ENCODE measurements at places on chromosomes 12 and 14.

DNA sequence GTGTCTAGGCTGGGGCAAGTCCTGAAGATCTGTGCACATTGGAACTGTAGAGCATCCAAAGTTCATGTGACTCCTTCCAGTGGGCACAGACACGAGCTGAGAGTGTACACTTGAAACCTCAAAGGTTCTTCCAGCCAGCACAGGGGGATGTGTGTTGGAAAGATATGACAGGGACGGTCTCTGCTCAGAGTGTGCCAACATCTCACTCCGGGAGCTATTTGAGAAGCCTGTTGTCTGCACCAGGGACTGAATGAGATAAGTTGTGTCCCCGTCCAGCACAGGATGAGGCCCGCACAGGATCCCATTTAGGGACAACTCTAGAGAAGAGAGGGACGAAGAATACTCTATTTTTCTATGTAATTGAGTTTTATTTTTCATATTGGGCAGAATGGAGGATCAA, 136.3 kb downstream of the SNAPC1 start:
- no peak for DNase-seq

GRCh38 chr12:117485984-117486839, 124.8 kb upstream of the NOS1 start:
- DNase-seq: no peak

DNA sequence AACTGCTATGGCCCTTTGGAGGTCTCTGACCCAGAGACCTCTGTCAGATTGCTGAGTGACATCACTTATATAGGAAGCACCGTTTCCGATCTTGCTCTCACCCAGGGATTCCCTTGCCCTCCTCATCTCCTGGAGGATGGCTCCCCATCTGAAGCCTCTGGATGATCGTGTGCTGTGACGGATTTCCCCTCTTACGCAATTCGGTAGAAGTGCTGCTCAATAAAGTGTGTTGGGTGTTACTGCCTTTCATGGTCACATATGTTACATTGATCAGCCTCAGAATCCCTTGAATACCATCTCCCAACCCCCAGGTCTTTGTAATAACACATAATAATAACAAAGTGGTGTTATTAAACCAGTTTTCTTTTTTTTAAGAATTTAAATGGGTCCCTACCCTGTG, 107.3 kb upstream of the CLEC14A start:
- no peak for DNase-seq

DNA sequence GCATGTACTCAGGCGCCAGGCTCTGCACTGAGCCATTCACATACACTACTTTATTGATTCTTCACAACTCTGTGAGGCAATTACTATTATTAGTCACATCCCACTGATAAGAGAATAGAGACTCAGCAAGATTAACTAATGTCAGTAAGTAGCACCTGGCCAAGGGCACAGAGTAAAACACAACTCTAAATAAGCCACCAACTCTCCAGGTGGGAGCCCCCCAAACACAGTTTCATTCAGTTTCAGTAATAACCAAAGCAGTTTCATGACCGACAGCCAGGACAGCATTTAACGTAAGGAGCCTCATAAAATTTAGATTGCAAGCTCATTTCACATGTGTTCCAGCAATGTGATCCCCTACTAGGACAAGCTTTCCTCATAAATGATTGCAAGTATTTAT, 323.1 kb upstream of the CCDC196 start:
- no peak for DNase-seq

DNA sequence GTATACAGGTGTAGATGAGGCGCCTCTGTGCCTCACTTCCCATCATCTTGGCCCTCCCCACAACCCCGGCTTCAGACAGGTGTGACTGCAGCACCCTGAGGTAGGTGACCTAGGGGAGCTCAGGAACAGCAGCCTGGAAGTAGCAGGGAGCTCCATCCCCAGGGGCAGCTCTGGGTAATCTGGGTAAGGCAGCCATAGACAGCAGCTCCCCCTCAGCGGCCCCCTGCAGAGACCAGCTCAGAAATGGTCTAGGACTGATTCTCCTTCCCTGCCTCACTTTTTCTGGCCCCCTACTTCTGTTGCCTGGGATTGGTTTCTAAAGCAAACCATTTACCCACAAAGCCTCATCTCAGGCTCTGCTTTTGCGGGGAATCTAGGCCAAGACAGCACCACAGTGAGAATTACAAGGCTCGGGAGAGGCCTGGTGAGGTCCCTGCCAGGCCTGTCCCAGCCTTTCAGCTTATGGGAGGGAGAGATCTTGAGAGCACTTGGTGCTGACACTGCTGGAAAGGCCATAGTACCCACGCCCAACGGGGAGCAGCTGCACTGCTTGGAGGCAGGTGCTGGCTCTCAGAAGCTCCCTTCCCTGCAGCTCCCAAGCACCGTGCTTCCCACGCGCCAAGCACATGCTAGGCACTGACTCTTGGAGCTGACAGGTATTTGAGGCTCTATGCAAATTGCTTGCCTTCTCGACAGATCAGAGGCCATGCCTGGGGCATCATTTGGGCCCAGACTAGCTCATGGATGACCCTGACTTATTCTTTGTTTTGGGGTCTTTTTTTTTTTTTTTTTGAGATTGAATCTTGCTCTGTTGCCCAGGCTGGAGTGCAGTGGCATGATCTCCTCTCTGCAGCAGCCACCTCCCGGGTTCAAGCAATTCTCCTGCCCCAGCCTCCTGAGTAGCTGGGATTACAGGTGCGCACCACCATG, 45.1 kb upstream of the TRAF3 start:
- no peak for DNase-seq

DNA sequence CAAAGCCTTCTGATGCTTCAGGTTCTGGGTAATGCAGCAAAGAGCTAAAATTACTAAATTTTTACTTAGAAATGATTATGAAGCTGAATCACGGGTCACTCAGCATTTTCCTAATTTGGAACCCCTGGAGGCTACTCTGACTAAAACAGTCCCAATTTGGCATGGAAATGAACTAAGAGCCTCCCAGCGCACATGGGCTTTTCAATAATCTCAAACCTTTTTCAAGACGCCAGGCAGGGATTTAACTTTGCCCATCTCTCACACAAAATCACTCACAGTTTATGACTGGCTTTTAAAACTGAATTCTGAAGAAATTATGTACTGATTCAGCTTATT, 68.3 kb downstream of the LLPH start:
- DNase-seq: no peak

DNA sequence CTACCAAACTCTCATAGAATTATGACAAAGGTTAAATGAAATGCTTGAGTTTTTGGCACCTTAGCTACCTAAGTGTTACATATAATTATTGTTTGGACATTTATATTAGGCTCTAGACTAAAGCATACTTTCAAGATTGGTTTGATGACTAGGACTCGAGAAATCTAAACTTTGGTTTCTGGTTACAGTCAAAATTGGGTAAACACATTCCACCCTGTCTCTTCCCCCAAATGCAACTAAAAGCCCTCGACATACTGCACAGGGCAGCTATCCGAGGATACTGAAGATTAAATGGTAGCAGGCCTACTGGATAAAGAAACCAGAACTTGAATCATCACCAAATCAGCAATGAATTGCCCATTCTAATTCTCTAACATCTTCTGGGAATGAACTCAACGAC, 369.1 kb downstream of the PRKD1 start:
- no peak for DNase-seq

- no peak for DNase-seq
Observed at GRCh38 chr12:132356691-132357622, 27.6 kb upstream of the GALNT9 start.

DNA sequence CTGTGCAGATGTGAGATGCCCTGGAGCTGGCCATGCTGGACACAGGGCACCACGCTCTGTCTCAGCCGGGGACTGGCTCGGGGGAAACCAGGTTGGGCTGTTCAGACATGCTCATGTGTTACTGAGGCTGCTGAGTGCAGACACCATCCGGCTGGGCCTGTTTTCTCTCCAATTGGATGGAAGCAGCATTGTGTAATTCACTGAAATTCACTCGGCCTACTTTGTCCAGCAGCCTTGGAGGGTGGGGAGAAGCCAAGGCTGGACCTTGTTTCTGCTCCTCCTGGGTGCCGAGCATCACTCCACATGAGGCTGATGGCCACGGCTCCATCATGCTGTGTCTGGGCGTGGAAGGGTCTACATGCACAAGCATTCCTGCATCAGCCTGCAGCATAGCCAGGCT, 130.7 kb downstream of the SMOC1 start:
- DNase-seq: no peak

DNA sequence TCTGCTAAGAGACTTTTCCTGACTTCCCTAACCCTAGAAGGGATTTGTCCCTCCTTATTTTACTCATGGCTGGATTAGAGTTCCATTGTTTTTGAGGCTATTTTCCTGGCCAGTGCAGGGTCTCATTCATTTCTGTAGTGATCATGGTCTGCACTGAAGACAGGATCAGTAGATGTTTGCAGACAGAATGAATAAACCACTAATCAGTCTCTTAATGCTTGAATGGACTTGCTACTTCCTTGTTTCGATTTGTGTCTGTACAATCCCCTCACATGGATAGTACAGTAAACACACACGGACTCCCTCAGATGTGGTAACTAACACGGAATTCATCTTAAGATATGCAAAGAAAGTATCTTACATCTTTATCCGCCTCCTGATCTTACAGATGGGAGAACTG, 102.6 kb upstream of the PRB2 start:
- DNase-seq: no peak

- no peak for DNase-seq
Observed at GRCh38 chr14:73627151-73627558, 14.8 kb downstream of the ACOT6 start.

- DNase-seq: no peak
Observed at GRCh38 chr12:7434670-7435069, 9.3 kb downstream of the CD163L1 start.
